ENCODE measurements at places on chromosomes 13 and 19.

GRCh38 chr19:12689581-12690216 lies 1.9 kb downstream of the GNG14 start:
- DNase-seq = no peak

- no peak for DNase-seq
These were observed 19.3 kb upstream of the DPP9 start for GRCh38 chr19:4742723-4743646.

GRCh38 chr13:106415971-106416370 lies 119.5 kb downstream of the EFNB2 start:
- DNase-seq = no peak

- DNase-seq = no peak
These were observed 13.9 kb upstream of the SIAH3 start for GRCh38 chr13:45865414-45865813.

DNA sequence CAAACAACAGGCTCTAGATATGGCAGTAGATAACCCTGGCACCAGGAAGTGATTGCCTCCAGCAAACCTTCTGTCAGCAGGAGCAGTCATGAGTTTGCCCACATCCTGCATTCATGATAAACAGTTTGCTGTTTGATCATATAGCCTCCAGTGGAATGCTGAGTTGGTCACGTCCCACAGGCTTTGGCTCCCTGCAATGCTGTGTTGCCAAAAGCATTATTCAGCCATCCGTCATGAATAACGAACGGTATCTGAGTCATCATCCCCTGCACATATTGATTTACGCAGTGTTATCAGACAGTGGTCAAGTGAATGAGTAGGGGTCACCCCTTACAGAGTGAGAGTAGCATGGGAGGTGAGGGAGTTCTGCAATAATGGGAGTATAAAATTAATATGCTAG lies 21.9 kb upstream of the ZNF432 start:
- no peak for DNase-seq

GRCh38 chr19:5480427-5480836 lies 25.2 kb downstream of the ZNRF4 start:
- DNase-seq = no peak

DNA sequence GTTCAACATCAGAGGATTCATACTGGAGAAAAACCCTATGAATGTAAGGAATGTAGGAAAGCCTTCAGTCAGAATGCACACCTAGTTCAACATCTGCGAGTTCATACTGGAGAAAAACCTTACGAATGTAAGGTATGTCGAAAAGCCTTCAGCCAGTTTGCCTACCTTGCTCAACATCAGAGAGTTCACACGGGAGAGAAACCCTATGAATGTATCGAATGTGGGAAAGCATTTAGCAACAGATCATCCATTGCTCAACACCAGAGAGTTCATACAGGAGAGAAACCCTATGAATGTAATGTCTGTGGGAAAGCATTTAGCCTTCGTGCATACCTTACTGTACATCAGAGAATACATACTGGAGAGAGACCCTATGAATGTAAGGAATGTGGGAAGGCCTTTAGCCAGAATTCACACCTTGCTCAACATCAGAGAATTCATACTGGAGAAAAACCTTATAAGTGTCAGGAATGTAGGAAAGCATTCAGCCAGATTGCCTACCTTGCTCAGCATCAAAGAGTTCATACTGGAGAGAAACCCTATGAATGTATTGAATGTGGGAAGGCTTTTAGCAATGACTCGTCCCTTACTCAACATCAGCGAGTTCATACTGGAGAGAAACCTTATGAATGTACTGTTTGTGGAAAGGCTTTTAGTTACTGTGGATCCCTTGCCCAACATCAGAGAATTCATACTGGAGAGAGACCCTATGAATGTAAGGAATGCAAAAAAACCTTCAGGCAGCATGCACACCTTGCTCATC lies 15.4 kb downstream of the ZNF570 start:
- no peak for DNase-seq

GRCh38 chr13:45747071-45747470 lies 45.0 kb downstream of the CBY2 start:
- no peak for DNase-seq

DNA sequence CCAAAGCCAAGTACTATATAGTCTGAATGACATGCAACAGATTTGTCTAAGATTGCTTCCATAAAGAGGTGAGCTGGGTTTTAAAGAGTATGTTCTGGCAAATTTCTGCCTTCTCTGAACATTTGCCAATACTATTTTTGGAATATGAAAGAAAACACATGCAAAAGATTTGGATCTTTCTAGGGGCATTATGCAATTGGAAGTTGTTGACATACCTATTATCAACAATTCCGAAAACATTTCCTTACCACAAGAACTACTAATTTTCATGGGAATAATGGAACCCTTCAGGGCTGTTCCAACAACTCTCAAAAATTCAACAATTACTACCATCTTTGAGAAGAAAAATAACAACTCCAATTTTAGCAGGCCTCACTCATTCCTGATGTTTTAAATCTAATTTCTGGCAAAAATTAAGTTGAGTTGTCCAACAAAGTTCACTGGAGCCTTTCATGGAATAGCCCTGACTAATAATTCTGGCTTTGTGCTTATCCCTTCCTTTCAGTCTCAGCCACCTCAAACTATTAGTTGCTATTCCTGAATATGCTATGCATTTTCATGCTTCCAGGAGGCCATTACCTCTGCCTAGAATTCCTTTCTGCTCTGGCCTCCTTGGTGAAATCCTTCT lies 250.0 kb downstream of the RGCC start:
- DNase-seq = no peak

DNA sequence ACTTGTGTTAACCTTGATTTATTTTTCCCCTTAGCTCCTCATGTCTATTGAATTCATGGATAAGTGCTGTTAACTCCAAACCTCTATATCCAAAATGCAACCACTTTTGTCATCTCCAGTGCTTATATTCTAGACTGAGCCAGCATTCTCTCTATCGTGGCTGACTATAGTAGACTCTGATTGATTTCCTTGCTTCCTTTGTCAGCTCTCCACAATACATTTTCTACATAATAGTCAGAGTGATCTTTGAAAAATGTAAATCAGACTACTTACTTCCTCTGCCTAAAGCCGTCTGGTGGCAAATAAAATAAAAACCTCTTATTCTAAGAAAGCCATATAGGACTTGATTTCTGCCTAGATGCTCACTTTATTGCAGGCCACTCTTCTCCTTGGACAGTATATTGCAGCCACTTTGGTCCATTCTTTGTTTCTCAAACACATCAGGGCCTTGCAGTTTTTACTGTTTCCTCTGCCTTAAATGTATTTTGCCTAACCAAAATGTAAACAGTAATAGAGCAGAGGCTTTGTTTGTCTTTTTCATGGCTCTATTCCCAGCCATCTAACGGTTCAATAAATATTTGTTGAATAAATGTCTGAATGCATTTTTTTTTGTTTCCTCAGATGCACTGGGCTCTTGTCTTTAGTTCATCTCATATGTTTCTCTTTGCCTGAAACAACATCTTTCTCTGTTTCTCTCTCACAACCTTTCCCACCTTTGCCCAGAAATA lies 243.6 kb upstream of the CSNK1A1L start:
- no peak for DNase-seq

- DNase-seq = no peak
These were observed 25.6 kb downstream of the CARM1 start for GRCh38 chr19:10896851-10897526.

- DNase-seq = peak; percentile 53
These were observed 76.0 kb downstream of the TEX29 start for GRCh38 chr13:111396457-111396856.

GRCh38 chr19:38974624-38975213 lies 823 bp downstream of the FBXO17 start:
- DNase-seq = no peak

All from suprapubic skin (tissue), 4 donors.